ENCODE measurements at places on chromosomes 2 and 18.

DNA sequence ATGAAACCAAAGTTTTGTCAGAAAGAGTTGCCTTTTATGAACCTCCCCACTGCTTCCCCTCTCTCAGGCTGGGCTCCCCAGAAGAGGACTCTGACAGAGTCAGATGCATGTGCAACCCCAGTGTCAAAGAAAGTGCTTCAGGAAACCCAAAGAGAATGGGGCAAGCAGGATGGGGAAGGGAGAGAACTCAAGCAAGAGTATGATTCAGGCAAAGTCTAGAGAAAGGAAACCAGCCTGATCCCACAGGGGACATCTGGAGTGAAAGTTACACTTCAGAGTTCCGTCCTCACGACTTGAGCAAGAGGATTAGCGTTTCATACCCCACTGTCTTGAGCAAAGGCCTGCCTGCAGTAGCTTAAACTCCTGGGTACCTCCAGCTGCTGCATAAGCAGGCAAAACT, 51.8 kb upstream of the EPC2 start:
- no peak for DNase-seq

- no peak for DNase-seq
These were observed 1097.2 kb upstream of the CNTNAP5 start for GRCh38 chr2:122927710-122928557.

DNA sequence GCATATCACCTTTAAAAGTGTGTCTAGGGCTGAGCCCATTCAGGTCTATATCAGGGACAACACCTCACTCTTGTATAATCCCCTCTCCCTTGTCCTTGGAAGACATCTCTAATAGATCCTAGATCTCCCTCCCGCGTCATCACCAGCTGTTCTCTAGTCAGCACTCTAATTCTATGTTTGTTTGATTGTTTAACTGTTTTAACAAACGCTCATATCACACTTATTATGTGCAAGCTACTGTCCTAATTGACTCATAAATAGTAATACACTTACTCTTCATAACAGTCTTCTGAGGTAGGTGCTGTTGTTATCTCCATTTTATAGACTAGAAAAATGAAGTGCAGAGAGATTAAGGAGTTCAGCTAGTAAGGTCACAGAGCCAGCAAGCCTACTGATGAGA, 1.6 kb upstream of the ERMN start:
- no peak for DNase-seq

- peak; percentile 92 for DNase-seq
These were observed 3.5 kb upstream of the LBX2 start for GRCh38 chr2:74502720-74503505.

- DNase-seq = no peak
These were observed 60.6 kb downstream of the CAB39 start for GRCh38 chr2:230773039-230773773.

DNA sequence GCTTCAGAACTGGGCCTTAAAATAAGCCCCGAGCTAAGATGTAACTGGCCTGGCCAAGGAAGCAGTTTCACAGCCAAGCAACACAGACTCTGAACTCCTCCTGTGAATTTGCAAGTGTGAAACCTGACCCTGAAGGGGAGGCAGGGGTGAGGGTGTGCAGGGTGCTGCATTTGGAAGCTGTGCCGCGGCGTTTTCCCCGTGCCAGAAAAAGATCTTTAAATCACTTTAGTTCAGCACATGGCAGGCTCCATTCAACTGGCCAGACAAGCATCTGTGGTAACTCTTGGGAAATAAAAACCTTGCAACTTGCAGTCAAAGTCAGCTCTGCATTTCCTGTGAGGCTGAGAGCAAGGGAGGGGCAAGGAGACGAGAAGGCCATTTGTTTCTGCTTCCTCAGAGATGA, 209.3 kb upstream of the SOX11 start:
- no peak for DNase-seq

DNA sequence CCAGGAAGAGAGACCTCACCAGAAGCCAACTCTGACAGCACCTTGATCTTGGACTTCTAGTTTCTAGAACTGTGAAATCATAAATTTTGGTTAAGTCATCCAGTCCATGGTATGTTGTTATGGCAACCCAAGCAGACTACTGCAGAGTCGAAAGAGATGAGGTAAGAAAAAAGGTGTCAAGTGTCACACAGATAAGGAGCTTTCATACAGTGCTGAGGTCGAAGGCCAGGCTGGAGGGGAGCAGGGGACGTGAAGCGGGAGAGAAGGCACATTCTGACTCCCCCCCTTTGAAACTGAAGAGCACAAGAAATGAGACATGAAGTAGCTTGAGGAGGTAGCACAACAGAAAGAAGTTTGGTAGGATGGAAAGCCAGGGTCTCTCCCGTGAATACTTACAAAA, 110.4 kb downstream of the ALK start:
- DNase-seq = no peak

GRCh38 chr2:25431604-25432003, 89.9 kb upstream of the DNMT3A start:
- no peak for DNase-seq

- peak; percentile 90 for DNase-seq
These were observed 38.8 kb downstream of the PPP4R1 start for GRCh38 chr18:9575558-9575957.

DNA sequence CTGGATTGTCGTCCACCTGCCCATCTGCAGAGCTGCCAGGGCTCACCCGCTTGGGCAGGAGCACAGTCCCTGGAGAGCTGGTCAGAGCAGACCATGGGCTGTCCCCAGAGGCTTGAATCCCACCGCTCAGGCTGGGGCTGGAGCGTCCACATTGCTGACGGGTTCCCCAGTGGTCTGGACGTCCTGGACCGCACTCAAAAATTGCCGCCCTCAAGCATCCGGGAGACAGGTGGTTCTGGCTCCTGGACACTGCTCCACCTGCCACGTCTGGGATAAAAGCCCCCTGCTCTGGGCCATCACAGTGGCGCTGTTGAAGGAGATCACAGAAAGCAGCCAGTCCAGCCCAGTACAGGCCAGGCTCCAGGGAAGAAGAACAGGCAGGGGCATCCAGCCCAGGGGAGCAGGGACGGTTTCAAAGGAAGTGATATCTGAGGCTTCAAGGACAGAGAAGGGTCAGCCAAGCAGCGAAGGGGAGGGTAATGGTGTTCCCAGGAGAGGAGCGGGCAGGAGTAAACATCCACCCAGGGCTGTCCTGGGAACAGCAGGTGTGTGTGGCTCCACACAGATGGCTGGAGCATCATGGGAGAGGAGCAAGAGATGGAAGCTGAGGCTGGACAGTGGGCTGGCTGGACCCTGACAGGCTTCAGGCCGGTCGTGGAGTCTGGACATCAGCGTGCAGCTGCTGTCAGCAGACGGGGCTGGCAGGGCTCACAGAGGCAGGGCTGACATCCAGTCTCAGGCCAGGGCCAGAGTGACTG, 21.9 kb upstream of the ID2 start:
- DNase-seq = no peak

GRCh38 chr2:152693033-152693432, 24.2 kb downstream of the PRPF40A start:
- DNase-seq = no peak

DNA sequence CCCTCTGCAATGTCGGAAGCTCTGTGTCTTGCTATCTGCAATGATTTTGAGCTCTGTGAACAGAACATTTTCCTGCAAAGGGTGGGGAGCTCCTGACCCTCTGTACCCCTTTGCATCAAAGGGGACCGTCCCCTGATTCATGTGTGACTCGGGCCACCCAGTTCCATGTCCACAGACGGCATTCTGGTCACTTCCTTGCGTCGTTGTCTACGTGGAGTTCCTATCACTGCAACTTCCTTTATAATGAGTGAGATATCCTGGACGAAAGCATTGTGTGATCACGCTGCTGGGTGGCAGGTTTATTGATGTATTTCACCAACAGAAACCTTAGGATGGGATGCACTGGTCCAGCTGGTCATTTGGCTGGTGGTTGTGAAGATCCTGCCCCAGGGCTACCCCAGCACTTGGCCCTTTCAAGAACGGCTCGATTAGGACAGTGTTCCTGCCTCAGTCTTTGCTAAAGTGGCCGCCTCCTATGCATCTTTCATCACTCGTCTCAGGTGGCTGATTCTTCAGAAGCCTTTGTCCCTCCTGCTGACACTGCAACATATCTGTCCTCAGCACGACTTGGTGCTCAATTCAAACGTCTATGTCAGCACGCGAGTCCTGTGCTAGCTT, 202.7 kb downstream of the ACKR3 start:
- DNase-seq = no peak

- DNase-seq = peak; percentile 18
These were observed 188.6 kb downstream of the SH3RF3 start for GRCh38 chr2:109317471-109318095.

DNA sequence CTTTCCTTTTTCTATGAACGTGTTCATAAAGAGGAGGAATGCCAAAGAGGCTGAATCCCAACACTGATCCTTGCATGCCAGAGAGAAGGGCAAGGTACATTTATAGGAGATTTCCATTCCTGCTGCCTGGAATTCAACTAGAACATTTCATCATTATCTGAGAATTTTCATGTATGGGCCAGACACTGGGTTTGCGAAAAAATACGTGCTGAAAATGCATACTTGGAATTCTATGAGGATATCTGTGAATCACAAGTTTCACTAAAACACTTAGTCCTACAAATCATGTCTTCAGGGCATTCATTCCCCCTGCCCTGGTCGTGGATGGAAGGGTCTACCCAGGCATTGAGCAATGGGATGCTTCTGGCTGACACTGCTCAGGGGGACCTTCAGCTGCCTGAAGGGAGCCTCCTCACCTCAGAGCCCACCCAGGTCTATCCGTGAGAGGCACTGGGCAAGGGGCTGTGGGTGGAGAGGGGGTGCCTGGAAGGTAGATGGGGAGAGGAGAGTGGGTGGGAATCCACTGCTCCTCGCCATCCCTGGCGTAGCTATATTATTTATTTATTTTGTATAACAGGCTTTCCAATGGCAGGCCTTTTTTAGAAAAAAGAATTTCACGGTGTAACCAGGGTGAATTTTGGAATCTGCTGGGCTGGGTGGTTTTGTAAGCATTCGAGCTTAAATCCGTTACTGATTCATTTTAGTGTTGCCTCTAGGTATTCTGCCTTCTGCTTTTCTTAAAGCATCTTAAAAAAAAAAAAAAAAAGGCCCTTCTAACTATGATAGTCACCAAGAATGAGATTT, 560.6 kb upstream of the ID2 start:
- no peak for DNase-seq

- peak; percentile 15 for DNase-seq
These were observed 199.0 kb upstream of the ERBB4 start for GRCh38 chr2:212737392-212738172.

GRCh38 chr2:117832905-117833613, 18.6 kb downstream of the DDX18 start:
- peak; percentile 45 for DNase-seq

DNA sequence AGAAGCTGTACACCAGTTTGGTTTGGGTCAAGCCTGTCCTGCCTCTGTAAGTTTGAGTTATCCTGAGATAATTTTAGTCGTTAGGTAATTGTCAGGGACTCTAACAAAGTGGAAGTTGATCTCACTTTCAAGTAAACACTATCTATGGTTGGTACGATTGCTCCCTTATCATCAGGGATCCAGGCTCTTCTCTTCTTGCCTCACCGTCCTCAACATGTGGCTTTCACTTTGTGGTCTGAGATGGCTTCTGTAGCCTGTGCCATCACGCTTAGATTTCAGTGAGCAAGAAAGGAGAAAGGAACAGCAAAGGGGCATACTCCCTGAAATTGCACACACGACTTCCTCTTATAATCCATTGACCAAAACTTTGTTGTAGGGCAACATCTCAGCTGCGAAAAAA, 115.6 kb downstream of the CTAGE1 start:
- no peak for DNase-seq

- DNase-seq = no peak
These were observed 227.0 kb upstream of the COPS8 start for GRCh38 chr2:236858661-236859060.

- DNase-seq = peak; percentile 76
These were observed 24.4 kb downstream of the NFE2L2 start for GRCh38 chr2:177239932-177240630.

DNA sequence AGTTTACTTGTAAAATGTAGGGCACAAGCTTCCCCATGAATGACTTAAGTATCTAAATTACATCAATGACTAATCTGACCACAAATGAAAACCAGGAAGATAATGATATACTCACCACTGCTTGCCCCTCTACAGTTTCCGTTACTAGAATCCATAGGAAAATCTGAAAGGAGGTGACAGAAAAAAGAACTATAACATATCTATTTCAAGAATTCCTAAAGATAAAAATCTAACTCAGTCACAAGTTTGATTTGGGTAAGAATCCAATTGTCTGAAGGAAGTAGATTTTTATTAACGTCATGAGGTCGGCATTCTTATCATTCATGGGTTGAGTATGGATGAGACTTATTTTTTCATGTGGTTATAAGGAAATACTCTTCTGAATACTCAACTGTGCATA, 7.8 kb downstream of the FRZB start:
- DNase-seq = peak; percentile 82

DNA sequence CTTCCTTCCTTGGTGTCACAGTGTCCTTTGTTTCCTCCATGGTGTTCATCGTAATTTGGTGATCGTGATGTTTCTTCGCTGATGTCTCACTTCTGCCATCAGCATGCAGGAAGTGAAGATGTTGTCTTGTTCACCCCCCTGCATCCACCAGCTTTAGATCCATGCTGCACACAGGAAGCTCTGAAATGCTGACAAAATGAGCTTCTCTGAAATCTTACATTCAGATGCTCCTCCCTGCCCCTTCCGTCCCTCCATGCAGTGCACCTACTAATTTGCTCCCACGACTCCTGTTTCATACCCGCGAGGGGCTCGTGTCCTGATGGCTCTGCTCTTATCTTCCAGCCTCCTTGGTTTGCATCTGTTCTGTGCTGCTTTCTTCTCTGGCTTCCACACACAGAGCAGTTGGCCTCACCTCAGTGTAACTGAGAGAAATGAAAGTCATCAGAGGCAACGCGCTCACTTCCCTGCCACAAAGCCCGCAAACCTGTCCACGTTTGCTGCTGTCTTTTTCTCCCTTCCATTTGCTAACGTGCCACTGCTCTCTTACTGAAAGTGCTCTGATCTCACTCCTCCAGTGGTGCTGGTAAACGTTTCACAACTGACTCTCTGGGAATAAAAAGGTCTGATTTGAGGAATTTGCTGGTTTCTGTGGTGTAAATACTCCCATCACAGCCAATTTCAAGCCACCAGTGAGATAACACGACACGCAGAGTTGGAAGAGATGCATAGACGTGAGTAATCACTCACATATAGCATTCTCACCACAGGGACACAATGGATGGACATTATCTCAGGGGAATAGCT, 41.0 kb upstream of the MGAT4A start:
- DNase-seq = no peak

GRCh38 chr2:226074391-226074790, 674.9 kb downstream of the NYAP2 start:
- DNase-seq = no peak
